NCI-H748 treated with DMSO at 0.1 percent for 48 hours (cell line): ENCODE measurements at places on chromosomes 12 and 14.

GRCh38 chr14:77125823-77126325, 15.7 kb downstream of the ZDHHC22 start:
- DNase-seq, result no peak

DNA sequence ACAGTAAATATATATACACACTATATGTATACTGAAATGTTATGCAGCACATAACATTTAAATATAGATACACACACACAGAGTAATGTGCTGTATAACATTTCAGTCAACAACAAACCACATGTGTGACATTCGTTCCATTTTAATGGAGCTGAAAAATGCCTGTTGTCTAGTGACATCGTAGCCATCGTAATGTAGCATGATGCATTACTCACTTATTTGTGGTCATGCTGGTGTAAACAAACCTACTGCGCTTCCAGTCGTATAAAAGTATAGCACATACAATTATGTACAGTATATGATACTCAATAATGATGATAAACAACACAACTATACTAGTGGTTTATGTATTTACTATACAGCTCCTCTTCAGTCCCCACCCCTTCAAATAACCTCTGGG, 119.0 kb upstream of the SLC38A4 start:
- DNase-seq, result no peak

- no peak for DNase-seq
These were observed 187.6 kb downstream of the ETNK1 start for GRCh38 chr12:22812531-22812930.

- no peak for DNase-seq
These were observed 139.3 kb downstream of the ADGRD1 start for GRCh38 chr12:131092901-131093603.

DNA sequence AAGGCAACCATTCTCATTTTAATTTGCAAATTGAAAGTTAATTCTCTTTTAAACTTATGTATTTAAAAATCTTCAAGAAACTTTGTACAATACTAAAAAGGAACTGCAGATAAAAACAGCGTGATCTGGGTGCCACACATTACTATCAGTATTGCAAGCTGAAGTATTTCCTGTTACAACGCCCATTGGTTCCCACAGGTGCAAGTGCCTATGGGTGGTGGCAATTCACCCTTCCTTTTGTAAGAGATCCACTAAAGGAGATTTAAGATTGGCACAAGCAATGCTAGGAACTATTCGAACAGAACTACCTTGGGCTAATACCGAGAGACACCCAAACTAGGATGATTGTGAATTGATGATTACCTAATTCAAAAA, 13.2 kb downstream of the TAOK3 start:
- no peak for DNase-seq

DNA sequence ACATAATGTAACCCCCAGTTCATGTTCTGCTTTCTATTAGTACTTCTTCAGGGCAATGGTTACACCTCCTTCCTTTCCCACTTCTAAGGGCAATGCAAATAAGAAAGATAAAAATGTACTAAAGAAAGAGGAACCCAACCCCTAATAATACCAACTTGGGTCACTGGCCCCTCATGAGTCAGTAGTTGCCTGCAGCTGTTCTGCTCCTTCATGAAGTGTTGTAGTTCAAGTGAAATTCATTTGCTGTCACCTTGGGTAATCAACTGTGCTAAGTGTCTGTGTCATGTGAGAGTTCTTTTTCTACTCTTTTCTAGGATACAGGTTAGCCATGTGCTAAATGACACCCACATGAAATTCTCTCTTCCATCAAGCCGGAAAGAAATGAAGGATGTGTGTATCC, 91.8 kb downstream of the PLXNC1 start:
- DNase-seq, result no peak

DNA sequence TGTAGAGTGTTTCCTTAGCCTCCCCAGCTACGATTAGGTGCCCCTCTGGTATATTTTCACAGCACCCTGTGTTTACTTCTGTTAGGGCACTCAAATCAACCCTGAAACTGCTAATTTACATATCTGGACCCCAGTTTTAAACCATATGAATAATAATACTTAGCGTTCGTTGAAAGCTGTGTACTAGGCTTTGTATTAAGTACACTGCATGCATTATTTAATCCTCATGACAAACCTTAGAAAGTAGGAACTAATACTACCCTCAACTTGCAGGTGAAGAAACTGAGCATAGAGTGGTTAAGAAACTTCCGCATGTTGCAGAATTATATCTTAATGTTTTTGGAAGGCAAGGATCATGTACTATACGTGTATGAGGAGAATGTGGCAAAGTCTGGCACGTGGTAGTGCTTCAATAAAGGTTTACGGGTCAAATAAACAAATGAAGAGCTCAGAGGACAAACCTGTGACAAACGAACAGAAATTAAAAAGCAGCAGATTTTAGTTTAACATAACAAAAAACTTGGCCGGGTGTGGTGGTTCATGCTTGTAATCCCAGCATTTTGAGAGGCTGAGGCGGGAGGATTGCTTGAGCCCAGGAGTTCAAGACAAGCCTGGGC, 22.2 kb upstream of the ARID2 start:
- no peak for DNase-seq

- no peak for DNase-seq
These were observed 22.4 kb downstream of the EIF2B2 start for GRCh38 chr14:75025082-75025481.

DNA sequence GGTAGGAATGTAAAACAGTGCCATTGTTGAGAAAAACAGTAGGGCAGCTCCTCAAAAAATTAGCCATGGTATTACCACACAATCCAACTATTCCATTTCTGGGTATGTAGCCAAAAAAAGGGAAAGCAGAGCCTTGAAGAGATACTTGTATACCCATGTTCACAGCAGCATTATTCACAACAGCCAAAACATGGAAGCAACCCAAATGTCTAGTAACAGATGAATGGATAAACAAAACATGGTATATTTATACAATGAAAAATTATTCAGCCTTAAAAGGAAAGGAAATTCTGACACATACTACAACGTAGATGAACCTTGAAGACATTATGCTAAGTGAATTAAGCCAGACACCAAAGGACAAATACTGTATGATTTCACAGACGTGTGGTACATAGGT, 67.6 kb upstream of the GNG2 start:
- DNase-seq, result no peak

DNA sequence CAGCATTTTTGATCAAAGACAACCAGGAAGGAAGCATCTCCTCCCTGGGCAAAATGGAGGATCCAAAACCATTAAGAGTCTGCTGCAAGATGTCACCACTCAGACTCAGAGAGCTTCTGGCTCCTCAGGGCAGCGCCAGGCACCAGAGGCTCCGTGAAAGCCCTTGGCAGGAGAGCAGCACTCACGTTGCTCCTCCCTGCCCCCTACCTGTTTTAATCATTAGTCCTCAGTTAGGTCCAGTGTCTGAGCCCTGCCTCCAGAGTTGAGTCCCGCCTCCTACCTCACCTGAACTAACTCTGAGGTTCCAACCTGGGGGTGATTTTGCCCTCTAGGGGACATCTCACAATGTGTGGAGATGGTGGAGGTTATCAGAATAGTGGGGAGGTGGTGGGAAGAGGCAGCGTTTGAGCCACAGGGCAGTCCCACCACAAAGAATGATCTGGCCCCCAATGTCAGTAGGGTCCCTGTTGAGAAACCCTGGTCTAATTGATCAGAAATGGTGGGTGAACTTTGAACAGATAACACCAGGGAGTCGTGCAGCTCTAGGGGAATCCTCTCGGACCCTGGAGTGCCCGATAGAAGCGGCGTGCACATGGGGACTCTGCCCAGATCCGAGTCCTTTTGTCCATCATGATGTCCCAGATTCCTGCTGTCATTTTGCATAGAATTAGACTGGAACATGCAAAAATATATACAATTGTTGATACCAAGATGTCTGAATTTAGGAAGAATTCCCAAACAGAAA, 156.7 kb upstream of the DIO3 start:
- no peak for DNase-seq

DNA sequence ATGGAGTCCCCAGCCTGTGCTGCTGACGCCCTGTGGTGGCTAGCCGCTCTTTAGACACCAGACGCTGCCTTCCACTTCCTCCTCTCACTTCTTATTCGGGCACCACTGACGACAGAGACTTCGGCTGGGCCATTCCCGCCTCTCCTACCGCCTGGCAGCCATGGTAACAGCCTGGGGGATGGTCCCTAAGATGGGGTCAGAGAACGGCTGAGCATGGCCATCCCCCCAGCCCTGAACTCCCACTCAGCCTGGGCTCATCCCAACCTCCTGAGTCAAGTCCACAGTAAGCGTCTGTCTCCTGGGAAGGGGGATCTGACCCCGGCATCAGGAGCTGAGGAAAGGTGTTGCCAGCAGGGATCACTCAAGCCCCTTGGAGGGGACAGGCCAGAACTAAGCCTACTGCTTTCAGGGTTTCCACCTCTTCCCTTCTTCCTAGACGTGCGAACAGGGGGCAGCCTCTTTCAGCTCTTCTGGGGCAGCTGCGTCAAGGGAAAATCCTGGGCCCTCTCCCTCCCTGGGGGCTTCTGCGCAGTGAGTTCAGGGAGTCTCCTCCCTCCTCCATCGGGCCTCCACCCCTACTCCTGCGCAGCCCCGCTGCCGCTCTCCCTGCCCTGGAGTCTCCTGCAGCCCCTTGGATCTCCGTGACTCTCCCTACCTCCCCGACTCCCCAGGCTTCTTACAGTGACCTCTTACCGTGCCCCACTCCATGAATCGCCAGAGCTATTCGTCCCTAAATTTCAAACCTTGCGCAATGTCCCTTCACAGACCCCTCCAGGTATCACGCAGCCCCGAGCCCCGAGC, 643 bp upstream of the TAMALIN start:
- no peak for DNase-seq

GRCh38 chr14:89826596-89826995, 127.9 kb downstream of the EFCAB11 start:
- DNase-seq, result no peak

- no peak for DNase-seq
These were observed 1.7 kb upstream of the EIF4B start for GRCh38 chr12:53004582-53004981.

DNA sequence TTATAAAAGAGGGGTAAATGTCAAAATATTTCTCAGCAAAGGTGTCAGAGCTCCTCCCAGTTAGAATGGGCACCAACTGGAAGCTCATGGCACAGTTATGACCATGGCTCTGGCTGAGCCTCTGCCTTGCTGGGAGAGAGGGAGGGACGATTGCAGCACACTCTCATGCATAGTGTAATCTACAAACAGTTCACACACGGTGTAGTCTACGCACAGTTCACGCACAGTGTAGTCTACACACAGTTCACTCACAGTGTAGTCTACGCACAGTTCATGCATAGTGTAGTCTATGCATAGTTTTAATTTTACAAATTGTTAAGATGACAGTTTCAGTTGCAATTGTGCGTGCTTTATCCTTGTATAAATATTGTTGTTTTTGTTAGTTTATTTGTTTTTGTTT, 1474.6 kb upstream of the TMEM132C start:
- DNase-seq, result no peak

GRCh38 chr14:101501341-101501740, 60.0 kb upstream of the DIO3 start:
- no peak for DNase-seq

DNA sequence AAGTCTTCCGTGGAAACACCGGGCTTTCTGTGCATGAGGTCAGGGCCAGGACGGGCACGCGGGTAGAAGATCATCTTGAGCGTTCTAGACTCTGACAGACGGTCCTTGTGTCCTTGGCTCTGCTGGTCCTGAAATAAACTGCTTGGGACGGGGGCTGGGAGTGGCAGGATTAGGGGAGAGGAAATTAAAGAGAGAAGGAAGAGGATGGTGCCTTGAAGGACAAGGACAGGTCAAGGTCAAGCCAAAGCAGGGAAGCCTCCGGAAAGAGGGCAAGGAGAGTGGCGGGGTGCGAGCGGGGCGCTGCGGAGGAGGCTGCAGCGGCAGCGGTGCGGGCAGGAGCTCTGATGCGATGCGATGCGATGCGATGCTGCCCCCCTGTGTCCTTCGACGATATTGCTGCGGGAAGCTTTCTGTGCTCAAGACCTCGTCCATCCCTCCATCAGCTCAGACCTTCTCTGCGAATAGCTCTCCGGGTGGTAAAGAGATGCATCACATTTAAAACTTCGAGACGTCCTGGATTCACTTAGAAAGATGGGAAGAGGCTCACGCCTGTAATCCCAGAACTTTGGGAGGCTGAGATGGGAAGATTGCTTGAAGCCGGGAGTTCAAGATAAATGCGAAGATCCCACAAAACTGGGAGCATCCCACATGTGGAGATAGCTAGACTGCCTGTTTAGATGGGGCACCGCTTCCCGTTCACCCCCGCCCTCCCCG, 110.1 kb upstream of the TMEM132D start:
- DNase-seq, result peak; percentile 71

DNA sequence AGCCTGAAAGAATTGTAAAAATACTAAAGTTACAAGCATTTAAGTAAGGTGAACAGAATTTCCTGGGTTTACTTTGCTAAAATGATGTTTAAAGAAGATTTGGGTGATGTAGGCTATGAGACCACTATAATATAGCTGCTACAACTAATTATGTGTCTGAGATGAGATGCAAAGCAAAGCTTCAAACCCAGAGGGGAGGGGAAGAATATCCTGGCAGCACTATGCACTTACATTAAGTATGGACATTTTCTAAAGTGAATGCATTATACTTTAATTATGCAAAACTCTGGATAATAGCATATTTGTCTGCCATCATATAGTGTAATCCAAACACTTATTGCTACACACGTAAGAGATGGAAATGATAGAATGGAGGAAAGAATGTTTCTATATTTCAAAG, 1003.7 kb downstream of the GALC start:
- DNase-seq, result no peak

DNA sequence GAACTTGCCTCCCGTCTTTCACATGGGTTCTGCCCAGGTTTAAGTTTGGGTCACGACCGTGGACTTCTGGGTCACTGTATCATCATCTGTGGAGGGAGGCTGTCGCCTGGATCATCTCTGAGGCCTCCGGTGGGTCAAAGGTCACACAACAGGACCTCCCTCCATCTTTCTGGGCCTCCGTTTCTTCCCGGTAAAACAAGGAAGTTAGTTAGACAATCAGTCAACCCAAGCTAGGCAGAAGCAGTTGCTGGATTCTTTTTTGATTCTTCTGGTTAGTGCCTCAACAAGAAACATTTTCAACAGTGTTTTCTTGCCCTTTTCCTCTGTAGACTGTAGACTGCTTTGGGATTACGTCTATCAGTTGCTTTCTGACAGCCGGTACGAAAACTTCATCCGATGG, 186.6 kb upstream of the BCL2L14 start:
- no peak for DNase-seq

DNA sequence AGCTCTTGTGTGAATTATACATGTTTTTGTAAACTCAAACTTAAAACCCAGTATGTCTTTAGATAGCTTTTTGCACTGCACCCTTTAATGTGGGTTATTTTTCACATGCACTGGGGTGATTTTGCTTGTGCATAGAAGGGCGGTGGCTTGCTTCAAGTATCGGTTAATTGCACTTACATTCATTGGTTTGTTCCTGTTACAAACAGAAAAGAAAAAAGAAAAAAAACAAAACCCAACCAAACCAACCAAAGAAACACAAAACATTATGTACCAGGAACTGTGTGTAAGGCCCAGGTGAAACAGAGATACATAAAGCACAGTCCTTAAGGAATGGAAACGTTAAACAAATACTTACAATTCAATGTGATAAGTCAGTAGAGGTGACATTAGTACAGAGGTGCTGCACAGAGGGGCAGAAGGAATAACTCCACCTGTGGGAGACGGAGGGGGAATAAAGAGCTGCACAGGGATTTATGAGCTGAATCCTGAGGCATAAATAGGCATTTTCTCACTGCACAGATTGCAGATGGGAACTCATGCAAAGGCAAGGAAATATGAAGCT, 151.4 kb downstream of the KTN1 start:
- DNase-seq, result peak; percentile 41
